ENCODE measurements at places on chromosomes 3 and 15.

DNA sequence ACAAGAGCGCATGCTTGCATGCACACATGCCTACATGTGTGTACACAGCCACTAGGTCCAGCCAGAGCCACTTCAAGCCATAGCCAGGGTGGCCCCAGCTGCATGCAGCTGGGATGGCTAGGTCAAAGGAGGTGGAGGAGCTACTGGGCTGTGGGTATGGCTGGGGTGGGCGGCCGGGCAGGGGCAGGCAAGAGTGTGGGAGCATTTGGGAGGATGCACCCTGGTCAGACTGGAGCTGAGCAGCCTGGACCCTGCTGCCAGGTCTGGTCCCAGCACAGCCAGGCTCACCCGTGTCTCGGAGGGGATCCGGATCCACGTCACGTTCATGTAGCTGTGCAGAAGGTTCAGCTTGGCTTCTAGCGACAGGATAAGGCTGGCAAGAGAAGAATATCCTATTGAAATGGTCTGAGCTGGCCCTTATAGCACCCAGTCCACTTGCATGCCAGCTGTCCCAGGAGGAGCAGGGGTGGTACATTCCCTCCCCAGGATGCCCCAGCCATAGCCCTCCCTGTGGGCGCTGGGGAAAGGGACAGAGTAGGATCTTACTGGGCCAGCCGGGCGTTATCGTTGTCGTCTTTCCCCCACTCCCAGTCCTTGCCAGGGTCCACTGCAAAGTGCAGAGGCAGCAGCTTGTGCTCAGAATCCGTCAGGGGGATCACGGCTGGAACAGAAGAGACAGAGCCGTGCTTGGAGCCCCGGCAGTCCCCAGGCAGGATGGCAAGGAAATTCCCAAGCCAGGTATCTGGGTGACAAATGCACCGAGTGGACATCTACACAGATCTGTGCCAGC, 160.5 kb downstream of the KLF13 start:
- DNase-seq: no peak

- peak; percentile 5 for DNase-seq
Observed at GRCh38 chr15:31262901-31263671, 63.5 kb upstream of the KLF13 start.

GRCh38 chr3:149332227-149332765, 1.1 kb downstream of the TM4SF18 start:
- DNase-seq: no peak

- DNase-seq: peak; percentile 40
Observed at GRCh38 chr15:85620690-85621049, 174.1 kb downstream of the KLHL25 start.

GRCh38 chr15:50911001-50911400, 2.5 kb downstream of the AP4E1 start:
- DNase-seq: no peak

DNA sequence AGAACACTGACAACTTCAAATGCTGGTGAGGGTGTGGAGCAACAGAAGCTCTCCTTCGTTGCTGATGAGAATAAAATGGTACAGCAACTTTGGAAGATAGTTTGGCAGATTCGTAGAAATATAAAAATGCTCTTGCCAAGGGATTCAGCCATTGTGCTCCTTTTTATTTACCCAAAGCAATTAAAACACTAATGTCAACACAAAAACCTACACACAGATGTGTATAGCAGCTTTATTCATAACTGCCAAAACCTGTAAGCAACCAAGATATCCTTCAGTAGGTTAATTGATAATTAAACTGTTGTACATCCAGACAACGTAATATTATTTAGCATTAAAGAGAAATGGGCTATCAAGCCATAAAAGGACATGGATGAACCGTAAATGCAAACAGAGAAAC, 37.8 kb upstream of the LSAMP start:
- no peak for DNase-seq

DNA sequence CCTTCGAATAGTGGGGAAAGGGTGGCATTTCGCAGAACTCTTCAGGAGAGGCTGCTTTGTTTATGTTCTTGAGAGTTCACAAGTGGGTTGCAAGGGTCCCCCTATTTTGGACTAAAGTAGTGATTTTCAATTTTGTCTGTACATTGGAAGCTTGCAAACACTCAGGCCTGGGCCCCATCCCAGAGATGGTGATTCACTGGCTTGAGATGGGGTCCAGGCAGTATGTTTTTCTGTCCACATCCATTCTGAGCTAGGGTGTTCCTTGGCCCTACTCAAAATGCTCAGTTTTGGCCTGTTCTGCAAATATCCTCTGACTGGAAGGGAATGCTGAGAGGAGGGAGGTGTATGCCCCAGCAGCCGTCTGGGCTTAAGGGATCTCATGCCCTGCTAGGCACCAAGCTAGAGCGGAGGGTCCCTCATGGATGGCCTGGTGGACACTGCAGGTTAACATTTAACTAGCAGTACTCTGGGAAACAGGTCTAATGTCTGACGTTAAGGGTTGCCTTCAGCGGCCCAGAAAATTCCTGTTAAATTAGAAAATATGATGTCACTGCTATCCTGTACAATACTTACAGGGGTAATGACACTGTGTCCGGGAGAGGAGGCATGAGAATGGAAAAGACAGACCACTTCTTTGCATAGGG, 181.4 kb downstream of the OPA1 start:
- DNase-seq: no peak

- DNase-seq: no peak
Observed at GRCh38 chr3:58521917-58522631, 14.9 kb downstream of the ACOX2 start.

- no peak for DNase-seq
Observed at GRCh38 chr3:157527131-157527881, 24.1 kb upstream of the VEPH1 start.

GRCh38 chr3:153634683-153635082, 472.7 kb downstream of the RAP2B start:
- no peak for DNase-seq

- DNase-seq: no peak
Observed at GRCh38 chr15:87828608-87829007, 427.9 kb downstream of the NTRK3 start.

DNA sequence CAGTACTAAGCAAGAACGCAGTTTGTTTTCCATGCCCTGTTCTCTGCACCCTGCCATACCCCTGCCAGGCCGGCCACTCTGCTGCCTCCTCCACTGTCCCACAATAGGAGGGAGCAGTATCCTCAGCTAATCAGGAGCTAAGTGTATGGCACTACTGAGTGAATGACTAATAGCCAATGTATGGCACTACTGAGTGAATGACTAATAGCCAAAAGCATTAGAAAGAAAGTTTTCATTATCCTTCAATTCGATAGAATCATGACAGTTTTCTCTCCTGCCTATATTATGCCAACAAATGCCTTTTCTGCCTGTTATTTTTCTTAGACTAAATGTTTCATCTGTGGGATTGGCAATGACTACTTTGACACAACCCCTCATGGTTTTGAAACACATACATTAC, 107.5 kb upstream of the CHRM5 start:
- DNase-seq: peak; percentile 39

DNA sequence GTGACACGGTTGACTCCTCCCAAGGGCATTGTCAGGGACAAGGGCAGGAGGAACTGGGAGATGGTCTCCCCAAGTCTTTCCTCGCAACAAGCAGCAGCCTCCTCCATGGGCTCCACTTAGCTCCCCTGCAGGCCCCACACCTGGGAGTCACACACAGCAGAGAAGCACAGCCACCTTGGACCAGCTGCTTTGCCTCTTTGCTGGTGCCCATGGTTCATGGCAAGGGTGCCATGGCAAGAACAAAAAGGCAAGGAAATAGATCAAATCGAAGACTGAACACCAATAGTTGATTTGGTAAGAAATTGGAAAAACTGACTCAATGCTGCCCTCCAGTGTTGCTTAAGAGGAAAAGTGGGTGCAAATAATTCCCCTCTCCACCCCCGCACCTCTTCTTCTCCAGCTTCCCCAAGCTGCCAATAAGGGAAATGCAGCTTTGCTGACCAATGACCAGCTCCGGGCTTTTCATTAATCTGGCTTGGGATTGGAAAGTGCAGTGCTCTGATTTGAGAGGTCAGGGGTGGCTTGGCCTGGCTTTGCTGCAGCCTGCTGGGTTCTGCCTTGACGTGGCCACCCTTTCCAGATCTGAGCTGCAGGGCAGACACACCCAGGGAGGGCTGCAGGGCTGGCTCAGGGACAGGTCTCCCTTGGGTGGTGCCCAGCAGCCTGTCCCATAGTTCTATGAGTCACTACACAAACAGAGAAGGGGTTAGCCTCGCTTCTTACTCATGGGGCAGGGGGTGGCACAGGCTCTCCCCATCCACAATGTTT, 162.0 kb downstream of the KLF13 start:
- DNase-seq: peak; percentile 78

GRCh38 chr3:169512991-169513390, 150.5 kb downstream of the MECOM start:
- DNase-seq: no peak

- no peak for DNase-seq
Observed at GRCh38 chr3:29100292-29100691, 180.6 kb upstream of the RBMS3 start.

DNA sequence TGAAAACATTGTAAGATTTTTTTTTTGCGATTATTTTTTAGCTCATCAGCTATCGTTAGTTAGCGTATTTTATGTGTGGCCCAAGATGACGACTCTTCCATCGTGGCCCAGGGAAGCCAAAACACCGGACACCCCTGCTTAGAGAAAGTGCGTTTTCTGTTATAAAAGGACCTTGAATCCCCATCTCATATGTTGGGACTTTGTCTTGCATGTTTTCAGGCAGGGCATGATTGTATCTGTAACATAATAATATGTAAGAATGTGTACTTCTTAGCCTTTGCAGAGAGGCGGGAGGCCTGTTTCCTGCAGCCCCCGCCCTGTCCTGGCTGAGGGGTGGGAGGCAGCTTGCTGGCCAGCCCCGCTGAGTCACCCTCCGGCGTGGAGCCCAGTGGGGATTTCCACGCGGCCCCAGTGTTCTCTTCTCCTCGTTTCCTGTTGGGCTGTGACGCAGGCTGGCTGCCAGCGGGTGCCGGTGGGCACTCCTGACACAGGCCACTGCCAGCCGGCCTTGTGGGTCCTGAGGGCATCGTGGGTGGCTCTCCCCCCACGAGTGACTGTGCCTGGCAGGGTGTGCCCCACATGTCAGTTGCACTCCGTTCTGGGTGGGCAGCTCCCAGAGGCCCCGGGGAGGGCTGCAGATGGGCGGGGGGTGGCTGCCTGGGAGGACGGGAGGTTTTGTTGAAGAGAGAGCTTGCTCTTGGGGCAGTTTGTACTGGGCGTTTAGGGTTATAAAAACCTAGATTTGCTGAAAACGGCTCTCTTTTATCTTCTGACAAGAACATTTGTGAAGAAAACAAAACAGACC, 55.6 kb downstream of the SMAD3 start:
- peak; percentile 88 for DNase-seq

DNA sequence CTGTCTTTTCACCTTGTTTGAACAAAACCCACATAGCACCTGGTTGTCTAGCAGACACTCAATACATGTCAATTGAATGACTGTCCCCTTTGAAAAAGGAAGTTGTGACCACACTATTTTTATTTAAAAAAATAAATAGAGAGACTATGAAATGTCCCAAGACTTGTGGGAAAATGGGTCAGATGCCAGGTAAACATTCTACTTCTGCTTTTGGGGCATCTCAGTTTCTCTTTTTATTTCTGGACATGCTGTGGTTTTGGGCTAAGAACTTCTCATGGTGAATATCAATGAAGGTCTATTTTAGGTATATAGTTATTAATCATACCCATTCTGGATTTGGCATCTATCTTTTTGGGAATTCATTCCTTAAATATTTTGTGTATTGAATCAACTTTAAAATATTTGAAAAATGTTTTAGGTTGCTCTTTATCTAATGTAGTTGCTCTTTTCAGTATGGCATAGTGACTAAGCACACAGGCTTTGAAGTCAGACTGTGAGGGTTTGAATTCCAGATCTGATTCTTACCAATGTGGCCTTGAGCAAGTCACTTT, 4.4 kb downstream of the TMEM45A start:
- DNase-seq: peak; percentile 47

DNA sequence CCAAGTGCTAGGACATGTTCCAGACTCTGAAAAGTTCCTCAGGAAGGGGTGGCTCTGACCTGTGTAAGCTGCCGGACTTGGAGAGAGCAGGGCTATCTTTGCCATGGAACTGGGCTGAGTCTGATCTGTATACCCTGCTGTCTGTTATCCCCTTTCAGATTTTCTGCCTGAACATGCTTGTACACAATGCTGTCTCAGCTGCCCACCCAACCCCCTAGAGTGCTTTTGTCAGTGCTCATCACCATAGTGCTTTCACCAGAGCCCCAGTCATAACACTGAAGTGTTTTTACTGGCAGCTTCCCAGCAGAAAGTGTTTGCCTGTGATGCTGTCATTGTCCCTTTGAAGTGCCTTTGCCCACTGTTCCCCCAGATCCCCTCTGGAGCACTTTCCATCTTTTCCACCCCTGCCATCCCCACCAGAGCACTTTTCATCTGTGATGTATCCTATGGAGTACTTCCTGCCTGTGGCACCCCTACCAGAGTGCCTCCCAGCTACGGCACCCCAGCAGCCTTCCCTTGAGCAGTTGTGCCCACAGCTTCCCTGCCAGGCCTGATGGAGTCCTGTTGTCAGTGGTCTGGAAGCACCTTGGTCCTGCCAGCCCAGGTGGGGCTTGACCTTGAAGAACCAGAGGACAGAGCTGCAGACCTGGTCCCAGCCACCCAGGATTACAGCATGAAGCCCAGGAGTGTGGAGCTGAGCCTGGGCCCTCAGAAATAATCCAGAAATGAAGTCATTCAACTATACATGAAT, 397.7 kb downstream of the DIPK2A start:
- no peak for DNase-seq

DNA sequence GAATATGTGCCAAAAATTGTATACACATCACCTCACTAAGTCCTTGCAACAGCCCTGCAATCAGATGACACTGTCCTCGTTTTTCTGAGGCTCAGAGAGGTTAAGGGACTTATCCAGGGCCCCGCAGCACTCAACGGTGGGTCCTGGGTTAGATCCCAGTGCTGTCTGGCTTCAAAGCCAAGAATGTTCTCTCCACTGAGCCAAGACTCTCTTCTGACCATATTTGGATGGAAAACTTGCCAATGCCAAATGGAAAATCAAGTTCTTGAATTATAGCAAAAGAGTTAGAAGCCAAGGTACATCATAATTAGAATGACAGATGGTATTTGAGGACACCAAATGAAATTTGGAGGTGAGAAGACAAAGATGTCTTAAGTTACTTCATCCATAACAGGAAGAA, 75.9 kb downstream of the NCEH1 start:
- DNase-seq: no peak

- DNase-seq: no peak
Observed at GRCh38 chr3:170605490-170605889, 19.6 kb upstream of the SLC7A14 start.

Measured in mammary epithelial cell (primary cell).